ENCODE measurements at places on chromosomes 2 and 18.

- no peak for DNase-seq
These were observed 10.7 kb upstream of the FAHD2A start for GRCh38 chr2:95391641-95392310.

GRCh38 chr2:216737676-216738075 is 42.3 kb upstream of the IGFBP5 start:
- DNase-seq = no peak

DNA sequence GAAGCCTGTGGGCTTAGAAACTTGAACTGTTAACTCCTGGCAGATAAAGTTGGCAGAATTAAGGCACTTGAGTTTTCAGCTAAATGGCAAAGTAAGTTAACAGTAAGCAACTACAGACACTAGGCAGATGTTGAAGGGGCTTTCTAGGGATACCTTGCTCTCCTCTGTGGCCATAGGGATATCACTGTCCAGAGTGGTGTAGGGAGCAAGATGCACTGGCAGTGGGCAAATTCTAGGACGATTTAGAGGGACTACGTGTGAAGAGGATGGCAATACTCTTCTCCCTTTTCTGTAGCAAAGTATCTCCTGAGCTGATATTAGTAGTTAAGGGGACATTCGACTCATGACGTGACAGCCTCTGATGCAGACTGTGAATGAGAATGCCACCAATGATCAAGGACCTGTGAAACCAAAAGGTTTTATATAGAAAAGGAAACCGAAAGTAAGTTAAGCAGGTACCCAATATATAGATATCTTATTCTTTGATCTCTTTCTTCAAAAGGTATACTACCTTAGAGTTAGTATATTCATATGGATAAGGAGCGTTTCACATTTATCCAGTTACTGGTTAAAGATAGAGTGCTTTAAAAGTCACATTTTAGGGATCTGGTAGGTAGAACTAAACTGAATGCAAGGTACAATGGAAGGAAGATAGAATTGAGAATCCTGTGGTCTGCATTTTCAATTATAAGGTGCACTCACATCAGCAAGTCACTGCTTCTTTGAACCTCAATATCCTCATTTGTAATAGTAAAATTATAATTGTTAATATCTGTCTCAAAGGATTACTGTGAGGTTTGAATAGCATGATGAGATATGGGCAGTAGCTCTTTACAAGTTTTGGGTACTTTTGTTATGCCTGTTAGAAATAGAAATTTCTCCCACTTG is 106.4 kb downstream of the KCNH7 start:
- no peak for DNase-seq

- no peak for DNase-seq
These were observed 84.5 kb downstream of the POU3F3 start for GRCh38 chr2:104938231-104938941.

GRCh38 chr2:121485039-121485438 is 45.6 kb upstream of the RNU4ATAC start:
- no peak for DNase-seq

GRCh38 chr2:16208921-16209320 is 268.6 kb downstream of the MYCN start:
- DNase-seq = no peak

DNA sequence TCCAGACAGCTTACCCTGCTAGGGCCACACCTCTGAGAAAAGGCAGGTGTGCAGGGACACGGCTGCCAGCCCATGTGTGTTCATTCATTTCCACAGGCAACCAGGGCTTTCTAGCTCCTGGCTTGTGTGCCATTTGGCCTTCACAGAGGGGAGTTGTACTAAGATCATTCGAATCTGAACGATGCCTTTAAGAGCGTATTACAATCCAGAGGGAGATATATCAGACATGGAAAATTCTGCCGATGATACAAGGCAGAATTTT is 64.2 kb upstream of the OTOF start:
- no peak for DNase-seq

GRCh38 chr2:150978053-150978452 is 283.6 kb downstream of the RBM43 start:
- peak; percentile 23 for DNase-seq

- no peak for DNase-seq
These were observed 90.4 kb upstream of the KYNU start for GRCh38 chr2:142786918-142787702.

DNA sequence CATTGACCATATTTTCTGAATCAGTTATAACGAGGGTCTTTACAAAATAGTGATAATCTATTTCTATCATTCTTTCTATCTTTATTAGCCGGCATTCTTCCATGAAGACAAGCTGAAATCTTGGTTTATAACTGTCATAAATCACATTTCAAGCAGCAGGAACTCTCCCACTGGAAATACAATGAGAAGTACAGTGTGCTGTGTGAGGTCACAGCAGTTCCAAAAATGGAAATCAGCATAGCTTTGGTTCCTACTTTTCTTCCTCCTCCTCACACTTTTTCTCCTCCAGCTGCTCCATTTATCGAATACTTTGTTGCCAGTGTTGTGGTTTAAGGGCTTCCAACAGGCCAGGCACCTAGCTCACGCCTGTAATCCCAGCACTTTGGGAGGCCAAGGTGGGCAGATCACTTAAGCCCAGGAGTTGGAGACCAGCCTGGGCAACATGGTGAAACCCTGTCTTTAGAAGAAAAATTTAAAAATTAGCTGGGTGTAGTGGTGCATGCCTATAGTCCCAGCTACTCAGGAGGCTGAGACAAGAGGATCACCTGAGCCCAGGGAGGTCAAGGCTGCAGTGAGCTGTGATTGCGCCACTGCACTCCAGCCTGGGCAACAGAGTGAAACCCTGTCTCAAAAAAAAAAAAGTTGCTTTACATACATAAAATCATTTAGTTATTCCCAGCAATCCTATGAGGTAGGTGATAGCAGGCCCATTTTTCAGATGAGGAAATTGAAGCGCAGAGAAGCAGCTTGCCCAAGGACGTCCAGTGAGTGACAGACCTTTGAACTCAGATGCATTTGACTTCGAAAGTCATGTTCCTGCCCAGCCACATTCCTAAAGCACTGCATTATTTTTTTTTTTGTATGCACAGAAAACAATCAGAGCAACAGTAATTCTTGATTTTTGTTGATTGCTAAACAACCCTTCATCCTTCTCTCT is 34.0 kb upstream of the GPR55 start:
- DNase-seq = no peak
